ENCODE measurements at places on chromosomes 1 and 21.

DNA sequence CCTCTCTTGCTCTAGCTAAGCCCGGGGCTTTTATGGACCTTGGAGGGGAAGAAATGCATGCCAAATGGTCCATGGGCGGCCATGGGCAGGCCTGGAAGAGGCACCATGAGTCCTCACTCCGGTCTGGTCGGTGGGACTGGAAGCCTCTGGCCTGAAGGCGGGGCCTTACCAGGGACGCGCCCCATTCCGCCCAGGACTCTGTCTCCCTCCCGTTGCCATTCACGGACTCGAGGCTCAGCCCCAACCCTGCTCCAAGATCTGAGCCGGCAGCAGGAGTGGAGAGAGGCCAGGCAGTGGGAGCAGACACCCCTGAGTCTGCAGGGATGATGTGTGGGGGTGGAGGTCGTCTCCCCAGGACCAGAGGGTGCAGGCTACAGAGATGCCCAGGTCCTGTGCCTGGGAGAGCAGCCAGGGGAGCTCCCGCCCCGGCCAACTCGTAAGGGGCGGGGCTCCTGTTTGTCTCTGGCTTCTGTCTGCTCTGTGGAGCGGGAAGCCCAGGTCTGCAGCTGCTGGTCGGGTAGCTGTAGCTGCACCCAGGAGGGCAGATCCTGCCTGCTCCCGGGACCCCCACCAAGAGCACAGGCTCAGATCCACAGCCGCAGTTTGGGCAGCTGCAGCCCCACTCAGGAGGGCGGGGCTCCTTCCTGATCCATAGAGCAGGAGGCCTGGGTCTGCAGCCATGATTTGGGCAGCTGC lies 8.3 kb upstream of the KANK4 start:
- no peak for DNase-seq

- no peak for DNase-seq
Measured at GRCh38 chr1:171916315-171916771, 75.0 kb downstream of the DNM3 start.

GRCh38 chr21:45054227-45054926 lies 20.0 kb upstream of the ADARB1 start:
- DNase-seq = no peak

DNA sequence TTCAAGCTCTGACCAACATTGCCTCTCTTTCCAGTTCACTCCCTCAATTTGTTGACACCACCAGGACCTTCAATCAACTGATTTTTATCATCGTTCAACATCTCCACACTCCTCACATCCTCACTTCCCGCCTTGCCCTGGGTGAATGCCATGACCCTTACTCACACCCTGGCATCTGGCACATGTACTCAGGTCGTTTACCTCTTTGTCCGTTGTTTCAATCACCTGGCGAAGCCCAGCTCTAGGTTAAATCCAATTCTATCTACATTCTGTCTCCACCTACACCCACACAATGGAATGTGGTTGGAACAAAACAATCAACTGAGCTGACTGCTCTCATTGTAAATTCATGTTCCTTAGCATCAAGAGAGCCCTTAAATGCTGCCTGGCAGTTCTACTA lies 24.2 kb upstream of the TBX15 start:
- DNase-seq = no peak

- no peak for DNase-seq
Measured at GRCh38 chr1:29632806-29633615, 396.7 kb downstream of the PTPRU start.

GRCh38 chr21:42466700-42467099 lies 29.3 kb downstream of the RSPH1 start:
- no peak for DNase-seq

DNA sequence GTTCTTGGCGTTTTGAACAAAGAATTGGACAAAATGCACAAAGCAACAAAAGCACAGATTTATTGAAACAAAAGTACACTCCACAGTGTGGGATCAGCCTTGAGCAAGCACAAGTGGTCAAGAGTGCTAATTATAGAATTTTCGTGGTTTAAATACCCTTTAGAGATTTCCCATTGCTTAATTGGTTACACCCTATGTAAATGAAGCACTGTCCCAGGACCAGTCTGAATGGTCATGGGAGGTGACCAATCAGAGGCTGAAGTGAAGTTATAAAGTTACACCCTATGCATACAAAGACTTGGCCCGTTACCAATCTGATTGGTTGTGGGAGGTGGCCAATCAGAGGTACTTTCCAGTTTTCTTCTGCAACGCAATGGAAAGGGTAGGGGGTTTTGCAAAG lies 223.6 kb downstream of the CENPF start:
- DNase-seq = no peak

DNA sequence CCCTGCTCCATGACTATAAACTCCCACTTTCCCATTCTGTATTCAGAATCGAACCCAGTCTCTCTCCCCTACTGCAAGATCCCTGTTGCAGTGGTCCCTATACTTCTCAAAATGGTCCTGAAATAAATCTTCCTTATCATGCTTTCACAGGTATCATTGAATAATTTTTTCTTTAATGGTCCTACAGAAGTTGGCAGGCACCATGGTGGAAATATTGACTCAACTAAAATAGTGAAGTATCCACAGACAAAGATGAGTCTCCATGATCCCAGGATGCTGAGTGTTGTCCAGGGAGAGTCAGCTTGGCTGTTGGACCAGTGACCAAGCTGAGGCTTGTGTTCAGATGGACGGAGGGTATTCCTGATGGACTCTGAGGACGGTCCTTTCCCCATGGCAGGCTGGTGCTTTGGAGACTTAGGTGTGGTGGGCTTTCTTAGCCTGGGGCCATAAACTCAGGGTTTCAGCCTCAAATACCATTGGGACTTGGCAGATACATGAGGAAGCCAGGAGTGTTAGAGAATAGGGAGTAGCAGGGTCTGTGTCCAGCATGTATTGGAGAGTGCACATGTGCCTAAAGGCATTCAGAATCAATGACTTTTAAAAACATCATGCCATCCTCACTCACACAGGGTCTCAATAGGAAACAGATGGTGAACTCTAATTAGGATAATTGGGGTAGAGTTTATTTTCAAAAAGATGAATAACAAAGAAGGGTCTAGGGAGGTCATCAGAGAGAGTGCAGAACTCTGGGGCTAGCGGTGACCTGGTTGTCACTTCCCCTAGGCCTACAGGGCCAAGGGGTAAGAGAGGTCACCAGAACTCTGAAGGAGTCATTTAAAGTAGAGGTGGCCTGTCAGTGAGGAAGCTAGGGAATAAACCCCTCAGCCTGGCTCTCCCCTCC lies 19.8 kb downstream of the TINAGL1 start:
- no peak for DNase-seq

- peak; percentile 43 for DNase-seq
Measured at GRCh38 chr1:110011527-110012041, 22.8 kb upstream of the STRIP1 start.
